ENCODE measurements at places on chromosomes 1 and 21.

DNA sequence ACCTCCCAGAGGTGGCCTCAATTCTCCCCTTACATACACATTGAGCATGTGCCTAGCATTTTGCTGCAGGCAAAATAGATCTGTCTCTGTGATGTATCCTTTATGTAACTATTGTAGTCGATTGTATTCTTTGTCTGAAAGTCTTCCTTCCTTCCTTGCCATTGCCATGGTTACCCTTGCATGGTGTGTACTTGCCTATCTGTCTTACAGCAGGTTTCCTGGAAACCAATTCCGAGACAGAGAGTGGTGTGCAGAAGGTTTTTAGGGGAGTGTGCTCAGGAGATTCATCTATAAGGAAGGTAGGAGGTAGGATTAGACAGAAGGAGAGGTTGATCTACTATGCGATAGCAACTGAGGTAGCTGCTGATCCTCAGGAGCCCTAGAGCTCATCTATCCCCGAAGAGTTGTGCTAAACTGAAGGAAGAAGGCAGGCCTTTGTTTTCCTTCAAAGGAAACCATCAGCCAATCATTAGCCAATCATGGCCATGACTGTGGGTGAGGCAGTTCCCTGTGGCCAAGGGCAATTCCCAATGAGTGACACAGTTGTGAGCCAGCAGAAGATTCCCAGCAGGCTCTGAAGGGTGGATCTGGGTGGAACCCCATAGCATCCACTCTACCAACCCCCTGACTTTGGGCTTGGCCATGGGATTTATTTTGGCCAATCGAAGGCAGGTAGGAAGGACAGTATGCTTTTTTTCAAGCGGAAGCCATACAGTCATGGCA lies 15.0 kb downstream of the CITED4 start:
- no peak for DNase-seq

- DNase-seq: no peak
These were observed 125.2 kb upstream of the KCNJ6 start for GRCh38 chr21:38041493-38041892.

DNA sequence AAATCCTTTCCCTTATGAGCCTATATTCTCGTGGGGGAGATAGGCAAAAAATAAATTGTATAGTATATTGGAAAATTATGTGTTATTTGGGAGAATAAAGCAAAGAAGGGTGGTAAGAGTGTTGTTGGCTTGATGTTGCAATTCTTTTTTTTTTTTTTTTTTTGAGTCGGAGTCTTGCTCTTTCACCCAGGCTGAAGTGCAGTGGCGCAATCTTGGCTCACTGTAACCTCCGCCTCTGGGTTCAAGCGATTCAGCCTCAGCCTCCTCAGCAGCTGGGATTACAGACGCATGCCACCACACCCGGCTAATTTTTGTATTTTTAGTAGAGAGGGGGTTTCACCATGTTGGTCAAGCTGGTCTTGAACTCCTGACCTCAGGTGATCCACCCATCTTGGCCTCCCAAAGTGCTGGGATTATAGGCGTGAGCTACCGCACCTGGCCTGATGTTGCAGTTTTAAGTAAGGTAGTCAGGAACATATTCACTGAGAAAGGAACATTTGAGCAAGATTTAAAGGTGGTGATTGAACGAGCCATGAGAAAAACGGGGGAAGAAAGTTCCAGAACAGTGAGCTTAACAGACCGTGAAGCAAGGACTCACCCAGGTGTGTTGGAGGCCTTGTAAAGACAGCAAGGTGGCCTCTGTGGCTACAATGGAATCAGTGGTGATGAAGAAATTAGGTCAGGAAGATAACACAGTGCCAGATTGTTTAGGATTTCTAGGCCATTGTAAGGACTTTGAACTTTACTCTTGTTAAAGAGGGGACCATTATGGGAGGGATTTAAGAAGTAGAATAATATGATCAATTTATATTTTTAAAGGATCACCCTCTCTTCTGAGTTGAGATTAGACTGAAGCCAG lies 45.8 kb downstream of the RPRD2 start:
- no peak for DNase-seq

GRCh38 chr1:116448785-116449385 lies 75.8 kb downstream of the ATP1A1 start:
- no peak for DNase-seq

DNA sequence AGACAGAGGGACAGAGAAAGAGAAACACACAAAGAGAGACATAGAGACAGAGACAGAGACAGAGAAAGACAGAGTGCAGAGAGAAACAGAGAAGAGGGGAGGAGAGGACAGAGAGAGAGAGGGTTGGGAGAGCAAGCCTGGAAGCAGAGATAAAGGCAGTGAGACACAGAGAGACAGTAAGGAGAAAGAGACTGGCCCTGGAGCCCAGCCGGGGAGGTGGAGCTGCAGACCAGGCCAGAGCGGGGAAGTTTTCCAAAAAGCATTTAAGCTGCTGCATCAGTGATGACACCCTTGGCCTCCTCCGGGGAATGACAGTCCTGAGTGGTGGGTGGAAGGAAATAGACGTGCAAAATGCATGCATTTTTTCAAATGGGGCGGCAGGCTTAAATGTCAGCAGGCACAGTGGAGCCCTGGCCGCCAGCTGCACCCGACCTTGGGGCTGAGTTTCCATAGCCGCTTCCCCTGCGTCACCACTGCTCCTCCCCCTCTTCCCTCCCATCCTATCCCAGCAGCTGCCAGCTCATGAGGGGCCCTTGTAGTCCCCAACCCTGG lies 95.4 kb upstream of the KLHDC7A start:
- DNase-seq: no peak

DNA sequence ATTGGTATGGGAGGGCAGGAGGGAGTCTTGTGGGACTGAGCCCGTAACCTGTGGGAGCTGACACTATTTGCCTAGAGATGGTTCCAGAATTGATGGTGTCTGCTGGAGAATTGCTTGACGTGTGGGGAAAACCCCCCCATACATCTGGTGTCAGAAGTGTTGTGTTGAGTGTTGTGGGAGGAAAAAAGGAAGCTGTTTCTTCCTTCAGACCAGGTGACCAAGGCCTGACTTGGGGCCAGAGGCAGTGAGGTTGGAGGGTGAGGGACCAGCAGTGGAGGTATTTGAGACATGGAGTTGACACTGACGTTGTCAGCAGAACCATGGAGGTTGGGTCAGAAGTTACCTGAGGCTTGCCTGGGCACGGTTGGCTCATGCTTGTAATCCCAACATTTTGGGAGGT lies 8.3 kb downstream of the SHISAL2A start:
- DNase-seq: no peak

GRCh38 chr1:156379420-156380165 lies 10.6 kb downstream of the RHBG start:
- no peak for DNase-seq

GRCh38 chr1:203328714-203329122 lies 22.2 kb downstream of the FMOD start:
- DNase-seq: no peak

- DNase-seq: no peak
These were observed 64.4 kb downstream of the KCNT2 start for GRCh38 chr1:196543833-196544232.

- DNase-seq: no peak
These were observed 167.1 kb upstream of the BEND5 start for GRCh38 chr1:48943826-48944225.

- DNase-seq: no peak
These were observed 889 bp upstream of the SCYL3 start for GRCh38 chr1:169894424-169895145.

DNA sequence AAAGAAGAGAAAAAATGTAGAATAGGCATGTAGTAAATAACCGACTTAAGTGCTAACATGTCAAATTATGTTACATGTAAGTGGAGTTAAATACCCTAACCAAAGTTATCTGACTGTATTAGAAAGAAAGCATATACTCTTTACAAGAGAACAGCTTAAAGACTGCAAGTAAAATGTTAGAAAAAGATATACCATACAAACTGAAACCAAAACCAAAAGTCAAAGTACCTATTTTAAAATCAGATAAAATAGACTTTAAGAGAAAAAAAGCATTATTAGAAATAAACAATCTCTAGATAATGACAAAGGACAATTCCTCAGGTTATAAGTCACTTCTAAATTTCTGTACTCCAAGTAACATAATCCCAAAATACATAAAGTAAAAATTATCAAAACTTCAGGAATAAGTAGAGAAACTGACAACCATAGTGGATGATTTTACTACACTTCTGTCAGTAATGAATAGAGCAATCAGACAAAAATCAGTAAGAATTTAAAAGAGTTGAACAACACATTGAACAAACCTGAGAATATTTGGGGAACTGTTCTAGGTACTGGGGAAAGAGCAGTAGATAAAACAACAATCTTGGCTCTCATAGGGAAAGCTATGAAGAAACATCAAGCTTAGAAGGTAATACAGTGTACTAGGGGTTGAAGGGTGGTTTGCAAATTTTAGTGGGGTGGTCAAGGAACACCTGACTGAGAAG lies 127.3 kb downstream of the TBX19 start:
- no peak for DNase-seq

DNA sequence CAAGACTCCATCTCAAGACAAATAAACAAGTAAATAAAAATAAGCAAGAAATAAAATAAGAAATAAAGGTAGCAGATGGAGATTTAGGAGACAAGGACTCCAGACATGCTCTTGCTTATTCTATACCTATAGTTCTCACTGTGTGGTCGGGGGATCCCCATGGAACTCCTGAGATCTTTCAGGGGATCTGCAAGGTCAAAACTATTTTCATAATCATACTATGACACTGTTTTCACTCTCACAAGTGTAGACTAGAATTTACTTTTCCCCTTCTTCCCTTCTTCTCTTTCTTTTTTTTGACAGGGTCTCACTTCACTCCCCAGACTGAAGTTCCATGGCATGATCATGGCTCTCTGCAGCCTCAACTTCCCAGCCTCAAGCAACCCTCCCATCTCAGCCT lies 29.8 kb upstream of the NLRP3 start:
- DNase-seq: no peak

GRCh38 chr1:224534731-224535130 lies 81.4 kb upstream of the CNIH3 start:
- DNase-seq: no peak

DNA sequence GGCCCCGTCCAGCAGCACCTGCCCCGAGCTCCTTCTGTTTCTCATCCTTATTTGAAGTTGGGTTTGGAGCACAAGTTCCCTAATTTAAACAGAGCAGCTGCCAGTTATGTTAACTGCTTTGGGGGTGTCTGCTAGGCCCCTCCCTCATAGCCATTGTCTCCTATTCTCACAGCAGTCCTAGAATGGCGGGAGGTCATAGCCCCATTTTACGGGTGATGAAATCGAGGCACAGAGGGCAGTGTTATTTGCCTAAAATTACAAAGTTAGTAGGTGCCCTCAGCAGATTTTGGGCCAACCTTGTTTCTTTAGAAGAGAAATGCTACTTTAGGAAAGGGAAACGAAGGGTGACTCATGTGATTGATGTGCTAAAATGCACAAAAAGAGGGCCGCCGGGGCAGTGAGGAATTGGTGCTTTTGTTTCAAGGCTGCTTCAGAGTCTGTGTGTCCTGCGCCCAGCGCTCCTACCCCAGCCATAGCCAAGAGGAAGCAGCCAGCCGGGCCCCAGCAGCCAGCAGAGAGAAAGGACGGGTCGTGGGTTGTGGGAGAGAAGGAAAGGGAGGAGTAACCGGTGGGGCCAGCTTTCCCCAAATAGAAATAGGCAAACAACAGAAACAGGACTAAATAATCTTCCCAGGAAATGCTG lies 13.0 kb downstream of the VANGL1 start:
- DNase-seq: no peak

GRCh38 chr1:16116002-16116401 lies 39.9 kb downstream of the EPHA2 start:
- DNase-seq: no peak

- DNase-seq: no peak
These were observed 38.6 kb downstream of the BRINP2 start for GRCh38 chr1:177209357-177209756.

DNA sequence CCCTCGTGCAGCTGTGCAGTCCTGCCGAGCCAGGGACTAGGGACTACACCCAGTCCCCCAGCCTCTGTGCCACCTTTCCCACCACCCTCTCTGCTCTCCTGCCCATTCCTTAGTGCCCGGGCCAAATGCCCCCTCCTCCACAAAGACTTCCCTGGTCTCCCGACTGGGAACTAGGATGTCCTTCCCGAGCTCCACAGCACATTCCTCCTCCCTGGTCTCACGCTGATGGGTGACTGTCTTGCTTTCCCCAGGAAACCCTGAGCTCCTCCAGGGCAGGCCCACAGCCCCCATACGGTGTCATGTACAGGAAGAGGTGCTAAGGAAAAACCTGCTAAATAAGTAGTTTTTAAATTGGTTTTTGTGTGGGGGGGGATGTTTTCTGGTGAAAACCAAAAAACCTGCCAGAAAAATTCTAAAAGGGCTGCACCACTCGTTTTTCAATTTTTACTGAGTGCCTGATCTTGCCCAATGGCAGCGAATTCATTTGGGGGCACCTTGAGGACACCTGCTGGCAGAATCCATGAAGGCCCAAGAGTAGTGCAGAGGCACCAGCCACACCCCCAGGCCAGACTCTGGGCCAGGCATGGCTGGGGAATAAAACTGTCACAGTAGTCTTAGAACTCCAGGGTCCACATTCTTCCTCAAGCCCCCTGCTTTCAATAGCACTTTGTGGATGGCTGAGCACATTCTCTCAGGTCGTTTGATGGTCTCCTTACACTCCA lies 50.4 kb downstream of the GLIS1 start:
- no peak for DNase-seq

DNA sequence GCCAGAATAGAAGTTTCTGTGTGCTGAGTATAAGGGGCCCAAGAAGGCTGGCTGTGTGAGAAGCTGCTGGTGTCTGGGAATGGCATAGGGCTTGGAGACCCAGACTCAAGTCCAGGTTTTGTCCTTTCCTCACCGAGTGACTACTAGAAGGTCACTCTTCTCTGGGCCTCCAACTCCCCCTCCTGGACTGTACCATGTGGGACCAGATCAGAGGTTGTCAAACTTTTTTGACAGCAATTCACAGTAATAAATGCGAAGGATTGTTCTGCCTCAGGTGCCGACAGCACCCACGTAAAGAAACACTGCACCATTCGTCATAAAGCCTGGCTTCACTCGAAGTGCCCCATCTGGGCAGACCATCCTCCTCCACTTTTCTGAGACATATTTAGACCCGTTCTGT lies 29.0 kb downstream of the PKP1 start:
- no peak for DNase-seq

DNA sequence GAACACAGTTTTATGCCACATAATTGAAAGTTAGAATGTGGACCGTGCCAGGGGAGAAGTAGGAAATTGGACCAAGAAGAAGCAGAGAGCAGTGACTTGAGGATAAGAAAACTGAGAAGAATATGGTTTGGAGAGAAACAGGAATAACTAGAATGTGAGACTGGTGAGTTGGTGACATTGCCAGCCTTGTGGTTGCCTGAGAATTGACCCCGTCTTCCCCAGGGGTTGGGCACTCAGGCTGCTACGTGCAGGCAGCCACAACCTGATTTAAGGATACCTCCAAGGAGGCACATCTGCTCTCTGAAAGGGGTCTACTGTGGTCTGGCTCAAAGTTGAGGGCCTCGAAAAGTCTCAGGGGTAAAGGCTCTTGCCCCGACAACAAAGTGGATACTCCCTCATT lies 112.1 kb upstream of the ARTN start:
- DNase-seq: no peak

GRCh38 chr1:10735563-10736305 lies 60.7 kb downstream of the CASZ1 start:
- DNase-seq: no peak

Data from CD4-positive, alpha-beta T cell treated with Interleukin-4 for 4 hours (primary cell).